ENCODE measurements at places on chromosomes 11 and 22.

- DNase-seq, result no peak
Measured at GRCh38 chr22:41805639-41806038, 5.2 kb downstream of the CCDC134 start.

DNA sequence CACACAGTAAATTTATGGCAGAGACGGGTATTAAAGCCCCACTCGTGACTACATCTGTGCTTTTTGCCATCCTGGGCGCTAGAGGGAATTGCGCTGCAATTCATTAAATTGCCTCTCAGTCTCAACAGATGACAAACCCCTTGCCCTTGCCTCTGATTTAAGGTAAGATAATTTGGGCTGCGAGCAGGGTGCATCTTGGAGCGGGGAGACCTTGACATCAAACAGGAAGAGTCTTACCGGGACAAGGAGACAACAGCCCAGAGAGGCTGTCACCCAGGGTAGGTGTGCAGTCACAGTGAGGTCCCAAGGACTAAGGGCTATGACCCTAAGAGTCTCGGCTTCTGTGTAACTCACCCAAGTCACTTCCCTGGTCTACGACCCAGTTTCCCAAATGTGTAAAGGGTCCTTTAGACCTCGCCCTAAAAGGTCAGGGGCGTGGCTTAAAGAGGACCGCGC is 449 bp upstream of the TOM1 start:
- DNase-seq, result peak; percentile 57

DNA sequence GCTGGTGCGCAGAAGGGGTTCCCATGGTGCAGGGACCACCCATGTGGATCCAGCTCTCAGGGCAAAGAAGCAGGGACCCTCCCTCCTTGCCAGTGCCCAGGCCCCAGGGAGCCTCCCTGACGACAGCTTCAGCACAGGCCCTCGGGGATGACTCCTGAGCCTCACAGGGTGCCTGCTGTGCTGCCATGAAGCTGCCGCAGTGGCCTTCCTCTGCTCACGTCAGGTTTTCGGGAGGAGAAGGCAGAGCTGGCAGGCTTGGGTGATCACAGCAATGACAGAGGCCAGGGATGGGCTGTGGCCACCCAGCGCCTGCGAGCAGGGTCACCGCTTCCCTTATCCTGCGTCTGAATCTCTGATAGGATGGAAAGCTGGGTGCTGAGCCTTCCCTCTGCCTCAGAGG is 276.2 kb downstream of the BRD1 start:
- no peak for DNase-seq

DNA sequence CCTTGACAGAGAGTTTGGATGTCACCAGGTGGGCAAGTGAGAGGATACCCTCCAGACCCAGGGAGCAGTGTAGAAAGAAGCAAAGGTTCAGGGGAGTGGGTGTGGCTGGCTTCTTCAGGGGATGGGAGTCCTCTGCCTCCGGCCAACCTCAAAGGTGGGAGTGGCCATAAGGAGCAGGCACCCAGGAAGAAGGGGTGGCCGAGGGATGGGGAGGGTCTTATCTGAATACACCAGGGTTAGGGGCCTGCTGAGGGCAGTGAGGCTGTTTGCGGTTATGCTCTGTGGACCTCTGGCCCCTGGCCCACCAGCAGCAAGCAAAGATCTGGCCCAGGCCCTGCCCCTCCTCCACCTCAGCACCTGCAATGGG is 6.2 kb downstream of the NFAM1 start:
- DNase-seq, result no peak

- DNase-seq, result no peak
Measured at GRCh38 chr11:57301711-57302423, 22.9 kb downstream of the TNKS1BP1 start.

DNA sequence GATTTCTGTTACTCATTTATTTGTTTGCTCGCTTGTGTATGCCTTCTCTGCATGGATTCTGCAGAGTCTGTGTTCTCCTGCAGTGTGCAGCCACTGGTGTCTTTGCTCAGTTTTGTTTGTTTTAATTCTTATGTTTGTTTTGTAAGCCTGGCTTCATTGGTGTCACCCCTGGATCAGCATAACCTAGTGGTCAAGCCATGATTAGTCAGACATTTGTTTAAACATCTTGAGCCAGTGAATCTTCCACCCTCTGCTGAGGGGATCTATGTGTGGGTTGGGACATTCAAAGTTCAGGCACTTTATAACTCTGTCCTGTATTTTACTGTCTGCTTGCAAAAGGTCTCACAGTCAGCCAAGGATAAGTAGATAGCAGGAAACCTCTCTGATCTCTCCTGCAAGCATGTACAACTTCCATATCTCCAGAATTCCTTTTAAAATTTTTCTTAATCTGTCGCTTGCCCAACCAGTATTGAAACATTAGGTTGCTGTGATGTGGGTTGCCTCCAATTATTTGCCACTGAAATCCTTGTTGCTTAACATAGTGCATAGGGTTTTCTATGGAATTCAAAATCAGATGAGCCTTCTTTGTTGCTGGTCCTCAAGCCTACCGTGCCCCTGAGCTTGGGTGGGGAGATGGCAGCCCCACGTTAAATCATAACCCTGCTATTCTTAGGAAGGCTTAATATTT is 86.8 kb downstream of the KCNQ1OT1 start:
- DNase-seq, result no peak

- no peak for DNase-seq
Measured at GRCh38 chr11:126840201-126840886, 160.2 kb downstream of the KIRREL3 start.

DNA sequence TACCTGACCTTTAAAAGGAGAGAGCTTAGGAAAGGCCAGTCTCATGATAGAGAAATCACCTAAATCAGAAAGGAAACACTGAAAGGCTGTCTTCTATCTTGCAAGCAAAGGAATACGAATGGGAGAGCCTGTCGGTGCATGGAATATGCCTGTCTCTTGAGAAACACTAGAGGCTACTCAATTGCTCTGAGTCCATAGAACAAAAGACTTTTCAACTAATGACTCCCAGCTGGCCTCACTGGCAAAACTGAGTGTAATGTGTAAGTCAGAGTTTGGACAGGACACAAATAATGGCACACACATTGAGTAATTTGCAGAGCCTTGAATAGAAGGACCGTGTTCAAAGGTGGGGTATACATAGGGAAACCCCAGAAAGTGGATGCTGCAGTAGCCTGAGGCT is 171.0 kb upstream of the ARHGAP20 start:
- DNase-seq, result no peak

DNA sequence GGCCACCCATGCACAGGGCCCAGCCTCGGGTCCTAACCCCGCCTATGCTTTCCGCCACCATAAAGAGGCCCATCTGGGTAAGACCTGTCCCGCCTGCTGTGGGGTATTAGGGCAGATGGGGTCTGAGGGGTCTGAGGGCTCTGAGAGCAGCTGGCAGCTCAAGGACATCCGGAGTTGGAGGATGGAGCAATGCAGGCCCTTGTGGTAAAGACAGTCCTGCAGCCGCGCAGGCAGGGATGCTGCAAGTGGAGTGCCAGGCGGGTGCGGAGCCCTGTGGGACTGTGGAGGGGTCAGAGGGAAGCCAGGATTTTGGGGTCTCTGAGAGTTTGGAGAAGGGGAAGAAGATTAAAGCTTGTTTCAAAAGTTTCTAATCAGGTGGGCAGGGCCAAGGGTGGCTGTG is 81.3 kb upstream of the PITPNB start:
- peak; percentile 82 for DNase-seq

- DNase-seq, result no peak
Measured at GRCh38 chr22:48742191-48742555, 1085.5 kb downstream of the BRD1 start.

- no peak for DNase-seq
Measured at GRCh38 chr11:109166441-109166840, 255.5 kb upstream of the C11orf87 start.

DNA sequence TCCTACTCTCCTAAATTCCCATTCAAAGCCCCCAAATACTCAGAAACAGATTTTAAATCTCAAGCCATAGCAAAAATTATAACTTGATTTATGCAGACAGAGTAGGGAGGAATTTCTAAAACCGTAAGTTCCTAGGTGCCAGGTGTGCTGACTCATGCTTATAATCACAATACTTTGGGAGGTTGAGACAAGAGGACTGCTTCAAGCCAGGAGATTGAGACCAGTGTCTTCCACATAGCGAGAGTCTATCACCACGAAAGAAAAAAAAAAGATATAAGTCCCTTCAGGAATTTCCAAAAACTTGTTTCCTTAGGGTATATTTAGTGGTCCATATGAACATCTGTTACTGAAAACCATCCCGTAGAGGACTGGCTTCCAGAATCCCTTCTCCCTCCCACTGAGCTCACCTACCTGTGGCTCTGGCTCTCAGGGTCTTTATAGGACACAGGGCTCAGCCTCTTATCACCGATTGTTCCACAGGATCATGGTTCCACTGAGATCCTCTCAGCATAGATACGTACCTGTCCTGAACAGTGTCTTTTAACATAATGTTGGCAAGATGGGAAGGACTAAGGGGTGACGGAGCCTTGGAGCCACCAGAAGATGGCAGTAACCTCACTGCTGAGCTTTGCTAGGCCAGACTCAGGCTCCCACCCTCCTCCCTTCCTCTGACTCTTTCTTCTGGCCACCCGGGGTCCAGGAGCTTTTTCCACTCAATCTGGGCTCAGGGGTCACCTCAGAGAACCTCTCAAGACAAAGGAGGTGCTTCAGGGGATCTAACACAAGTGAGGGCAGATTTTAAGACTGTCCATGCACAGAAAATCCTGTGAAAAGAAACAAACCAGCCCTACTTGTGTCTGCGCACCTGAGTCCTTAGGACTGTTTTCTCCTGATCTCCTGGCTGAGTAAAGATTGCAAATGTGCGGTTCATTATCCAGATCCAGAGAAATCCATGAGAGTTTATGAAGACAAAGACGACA is 117.5 kb upstream of the TOP3B start:
- DNase-seq, result no peak

- DNase-seq, result no peak
Measured at GRCh38 chr11:19766206-19766605, 53.6 kb downstream of the NAV2 start.

- no peak for DNase-seq
Measured at GRCh38 chr11:34855021-34855753, 61.0 kb downstream of the APIP start.

- no peak for DNase-seq
Measured at GRCh38 chr22:42357634-42358296, 74.4 kb downstream of the NFAM1 start.

- peak; percentile 15 for DNase-seq
Measured at GRCh38 chr11:99069856-99070444, 49.2 kb downstream of the CNTN5 start.

DNA sequence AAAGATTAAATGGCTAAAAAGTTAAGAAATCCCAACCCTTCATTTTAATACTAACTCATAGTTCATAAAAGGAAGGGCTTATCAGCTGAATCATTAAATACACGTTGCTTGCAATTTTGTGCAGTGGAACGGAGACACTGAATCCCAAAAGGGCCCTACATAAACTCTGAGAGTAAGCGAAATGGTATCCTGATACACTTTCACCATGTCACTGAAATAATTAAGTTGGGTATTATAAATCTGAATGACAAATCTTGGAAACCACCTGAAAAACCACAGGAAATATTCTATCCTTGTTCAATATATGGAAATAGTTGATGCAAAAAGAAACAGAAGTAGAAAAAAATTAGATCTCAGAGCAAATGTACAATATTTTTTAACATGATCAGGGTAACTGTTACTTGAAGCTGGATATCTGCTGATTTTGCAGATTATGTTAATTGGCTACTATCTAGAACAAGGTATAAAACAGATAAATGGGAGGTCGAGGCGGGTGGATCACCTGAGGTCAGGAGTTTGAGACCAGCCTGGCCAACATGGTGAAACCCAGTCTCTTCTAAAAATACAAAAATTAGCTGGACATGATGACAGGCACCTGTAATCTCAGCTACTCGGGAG is 55.1 kb downstream of the MAML2 start:
- DNase-seq, result no peak

- no peak for DNase-seq
Measured at GRCh38 chr11:109026891-109027489, 362.1 kb downstream of the DDX10 start.

DNA sequence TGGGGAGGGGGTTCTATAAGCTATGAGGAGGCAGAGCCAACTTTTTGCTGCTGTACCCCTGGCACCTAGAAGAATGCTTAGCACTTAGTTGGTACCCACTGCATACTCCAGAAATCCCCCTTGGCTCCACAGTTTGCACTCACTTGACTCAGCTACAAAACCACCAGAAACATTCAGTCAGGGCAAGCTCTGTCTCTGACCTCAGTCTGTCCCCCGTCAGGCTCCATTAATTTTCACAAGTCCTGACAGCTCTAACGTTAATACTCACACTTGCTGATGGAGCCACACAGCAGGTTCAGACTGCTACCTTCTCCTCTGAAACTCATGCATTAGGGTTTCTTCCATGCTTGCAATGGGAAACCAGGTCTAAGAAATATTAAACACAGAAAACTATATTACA is 81.7 kb downstream of the MPPED2 start:
- DNase-seq, result no peak

DNA sequence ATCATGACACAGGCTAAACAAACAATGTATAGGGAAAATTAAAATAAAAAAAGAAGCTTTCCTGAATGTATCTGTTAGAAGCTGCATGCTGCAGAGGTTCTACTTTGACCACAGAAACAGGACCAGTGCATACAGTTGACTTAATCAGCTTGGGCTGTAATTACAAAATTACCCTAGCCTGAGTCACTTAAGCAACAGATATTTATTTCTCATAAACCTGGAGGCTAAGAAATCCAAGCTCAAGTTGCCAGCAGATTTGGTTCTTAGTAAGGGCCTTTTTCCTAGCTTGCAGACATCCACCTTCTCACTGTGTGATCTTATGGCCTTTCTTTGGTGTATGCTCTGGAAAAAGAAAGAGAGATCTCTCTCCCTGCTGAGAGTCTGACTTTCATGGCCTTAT is 946.5 kb upstream of the RAG2 start:
- no peak for DNase-seq

DNA sequence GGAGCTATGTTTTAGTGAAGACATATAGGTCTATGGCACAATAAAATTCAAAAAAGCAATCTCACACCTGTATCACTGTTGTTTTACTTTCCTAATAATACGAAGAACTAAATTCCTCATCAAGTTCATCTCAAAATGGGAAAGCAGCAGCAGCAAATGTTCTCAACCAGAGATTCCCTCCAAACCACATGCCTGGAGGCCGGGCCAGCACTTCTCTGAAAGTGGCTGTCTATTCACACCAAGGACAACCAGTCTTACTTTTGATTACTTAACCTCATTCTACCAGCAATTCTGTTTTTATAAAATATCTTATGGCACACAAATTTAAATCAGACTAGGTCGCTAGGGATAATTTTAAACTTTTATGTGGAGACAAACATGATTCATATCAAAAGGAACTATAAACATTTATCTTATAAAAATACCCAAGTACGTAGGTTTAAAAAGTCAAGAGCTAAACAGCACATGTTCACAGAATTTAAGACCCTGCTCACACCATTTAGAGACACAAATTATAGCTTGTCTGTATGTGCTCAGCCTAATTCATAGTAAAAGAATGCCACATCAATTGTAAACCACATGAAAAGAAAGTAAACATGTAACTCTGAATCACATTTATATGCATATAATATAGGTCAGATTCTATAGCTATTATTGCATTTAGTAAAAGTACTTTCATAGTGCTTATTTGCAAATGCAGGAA is 46.1 kb downstream of the RRAS2 start:
- no peak for DNase-seq

GRCh38 chr11:26971961-26972360 is 22.0 kb upstream of the FIBIN start:
- no peak for DNase-seq

- peak; percentile 27 for DNase-seq
Measured at GRCh38 chr11:84720706-84721402, 906.3 kb downstream of the DLG2 start.
